Skin of body (tissue), 3 donors: ENCODE measurements at places on chromosomes 5 and 9. TPM values are rescaled to one million over a fixed set of nuclear protein-coding genes. Genes with fewer than 3 reads are reported as not detected.

DNA sequence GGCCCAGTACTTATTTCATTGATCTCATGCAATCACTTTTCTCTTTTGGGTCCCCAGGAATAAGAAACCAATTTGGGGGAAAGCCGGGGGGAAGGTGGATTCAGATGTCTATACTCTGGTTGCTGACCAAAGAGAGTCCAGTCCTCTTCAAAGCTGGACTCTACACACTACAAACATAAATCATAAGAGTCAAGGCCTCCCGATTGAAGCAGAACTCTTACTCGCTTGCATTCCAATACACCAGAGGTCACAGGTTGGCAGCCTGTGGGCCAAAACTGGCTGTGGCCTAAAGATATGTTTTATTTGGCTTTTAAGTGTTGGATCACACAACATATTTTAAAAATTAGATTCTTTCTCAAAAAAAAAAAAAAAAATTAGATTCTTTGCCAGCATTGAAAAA lies 311.4 kb upstream of the MSX2 start:
- DNase-seq = no peak

The STPG3 gene
- total RNA-seq = not detected

- DNase-seq = no peak
Observed at GRCh38 chr5:135035678-135036030, 1.6 kb upstream of the PITX1 start.

GRCh38 chr9:89835666-89836065 lies 230.9 kb downstream of the GADD45G start:
- DNase-seq = no peak

GRCh38 chr5:167052791-167053190 lies 1238.7 kb upstream of the WWC1 start:
- no peak for DNase-seq

DNA sequence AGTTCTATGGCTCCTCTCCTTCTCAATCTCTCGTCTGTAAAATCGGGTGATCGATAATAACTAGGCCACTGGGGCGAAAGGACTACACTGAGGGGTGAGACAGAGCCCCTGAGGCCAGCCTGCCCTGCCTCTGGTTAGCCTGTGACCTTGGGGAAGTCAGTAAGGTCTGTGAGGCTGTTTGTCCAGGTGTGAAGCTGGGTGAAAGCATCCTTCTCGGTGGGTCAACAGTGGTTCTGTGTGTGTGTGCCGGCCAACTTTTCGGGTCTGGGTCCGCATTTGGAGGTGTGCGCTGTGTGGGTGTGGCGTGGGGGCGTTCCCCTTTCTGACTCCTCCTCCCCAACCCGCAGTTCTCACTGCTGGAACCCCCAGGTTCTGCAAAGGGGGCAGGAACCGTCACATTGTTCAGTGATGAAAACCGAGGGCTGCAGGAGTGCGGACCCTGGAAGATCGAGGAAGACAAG lies 5.0 kb upstream of the RNF44 start:
- DNase-seq = no peak

The DMRT3 gene
- not detected for total RNA-seq

- no peak for DNase-seq
Observed at GRCh38 chr9:111744363-111744762, 50.4 kb downstream of the SHOC1 start.

DNA sequence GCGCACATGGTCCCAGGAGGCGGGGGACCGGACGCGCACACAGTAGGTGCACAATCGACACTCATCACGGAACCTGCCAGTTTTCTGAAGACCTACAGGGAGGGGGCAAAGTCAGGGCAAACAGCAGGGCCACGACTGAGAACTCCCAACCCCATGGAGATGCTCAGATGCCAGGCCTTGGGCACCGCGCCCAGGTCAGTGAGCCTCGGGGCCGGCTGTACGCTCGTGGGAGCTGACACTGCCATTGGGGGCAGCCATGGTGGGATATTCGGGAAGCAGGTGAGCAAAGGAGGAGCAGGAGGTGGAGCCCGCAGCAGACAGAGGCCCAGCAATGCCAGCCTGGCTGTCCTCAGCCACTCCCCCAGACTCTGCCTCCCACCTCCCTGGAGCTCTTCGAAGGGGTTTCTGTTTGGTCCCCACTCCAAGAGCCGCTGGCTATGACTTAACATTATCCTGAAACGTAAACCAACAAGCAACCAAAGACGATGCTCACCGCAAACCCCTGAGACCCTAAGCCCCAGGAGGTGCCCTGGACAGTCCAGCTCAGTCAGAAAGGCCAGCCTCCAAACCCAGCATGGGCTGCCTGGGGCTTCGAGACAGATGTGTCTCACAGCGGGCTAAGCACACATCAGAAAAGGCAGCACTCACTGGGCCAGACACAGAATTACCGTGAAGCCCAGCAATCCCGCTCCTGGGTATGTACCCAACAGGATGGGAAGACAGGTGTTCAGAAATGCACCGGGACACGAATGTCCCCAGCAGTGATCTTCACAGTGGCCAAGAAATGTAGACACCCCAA lies 78.4 kb downstream of the VAV2 start:
- DNase-seq = no peak
